ENCODE measurements at places on chromosomes 3 and 15. TPM values are rescaled to one million over a fixed set of nuclear protein-coding genes. Genes with fewer than 3 reads are reported as not detected.

- no peak for DNase-seq
- H3K36me3 ChIP-seq, result no peaks in the 10 kb centered on the region
- H3K27me3 ChIP-seq, result 0 out of 2 replicates have a peak, but pooled peaks cover 4% of the 10 kb centered on the region
- H3K4me3 ChIP-seq, result no peak overlapping the region
- H3K27ac ChIP-seq, result no peak overlapping the region
- H3K4me1 ChIP-seq, result no peaks in the 10 kb centered on the region
These were observed 161.8 kb upstream of the BFSP2 start for GRCh38 chr3:133238015-133238414.

GRCh38 chr3:135645541-135645940 lies 320.0 kb upstream of the PPP2R3A start:
- no peaks in the 10 kb centered on the region for H3K27me3 ChIP-seq
- H3K4me1 ChIP-seq, result no peaks in the 10 kb centered on the region
- DNase-seq, result no peak
- no peak overlapping the region for H3K27ac ChIP-seq

DNA sequence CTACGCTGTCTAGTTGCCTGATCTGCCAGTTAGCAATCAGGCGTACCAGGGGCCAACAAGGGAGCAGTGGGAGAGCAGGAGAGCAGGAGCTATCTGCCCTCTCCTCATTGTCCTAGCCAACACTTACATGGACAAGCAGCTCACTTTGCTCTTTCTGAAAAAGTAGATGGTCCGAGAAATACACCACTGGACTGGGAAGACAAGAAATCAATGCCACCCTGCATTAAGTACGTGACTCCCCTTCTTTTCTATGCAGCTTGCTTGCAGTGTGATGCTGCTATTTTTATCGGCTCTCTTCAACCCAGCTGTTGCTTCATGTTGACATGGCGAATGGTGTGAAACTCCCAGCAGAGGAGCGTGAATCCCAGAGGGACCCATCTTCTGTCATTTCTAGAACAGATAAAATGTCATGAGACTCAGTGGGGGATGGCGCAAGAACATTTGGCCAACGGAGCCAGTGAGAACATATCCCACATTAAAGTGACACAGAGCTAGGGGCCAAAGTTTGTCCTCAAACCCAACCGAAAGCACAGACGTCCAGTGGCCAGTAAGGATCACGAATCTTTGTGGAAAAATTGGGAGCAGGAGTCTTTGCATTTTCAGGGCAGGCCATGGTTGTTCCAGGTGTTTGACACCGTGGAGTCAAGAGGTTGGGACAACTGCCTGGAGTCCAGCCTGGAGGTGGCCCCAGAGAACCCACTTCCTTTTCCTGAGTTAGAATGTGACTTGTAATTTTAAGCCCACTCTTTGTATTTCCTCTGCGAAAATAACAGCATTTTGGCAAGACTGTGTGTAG lies 53.7 kb upstream of the MEF2A start:
- H3K4me1 ChIP-seq, result no peaks in the 10 kb centered on the region
- H3K4me3 ChIP-seq, result no peak overlapping the region
- no peaks in the 10 kb centered on the region for H3K27me3 ChIP-seq

ZNF620 gene
- total RNA-seq, result 4.7 TPM

BLOC1S6 gene
- total RNA-seq, result 22.7 TPM

DNA sequence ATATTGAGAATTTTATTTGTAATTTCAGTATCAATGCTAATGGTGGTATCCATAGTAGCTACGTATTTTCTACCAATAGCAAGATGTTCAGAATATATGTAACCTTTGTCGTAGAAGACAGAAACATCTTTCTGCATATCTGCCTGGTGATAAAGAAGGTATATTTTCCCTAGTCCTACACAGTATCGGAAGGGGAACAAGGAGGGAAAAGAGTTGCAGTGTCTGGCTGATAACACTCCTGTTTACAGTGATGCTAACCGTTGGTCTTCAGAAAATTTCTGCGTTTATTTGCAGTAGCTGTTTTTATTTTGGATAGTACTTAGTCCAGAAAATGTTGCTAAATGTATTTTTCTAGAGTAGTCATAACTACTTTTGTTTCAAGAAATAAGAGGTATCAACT lies 25.2 kb downstream of the TSC22D2 start:
- H3K4me1 ChIP-seq, result peaks cover 17% of the 10 kb centered on the region
- DNase-seq, result no peak
- peaks cover 35% of the 10 kb centered on the region for H3K36me3 ChIP-seq
- no peak overlapping the region for H3K27ac ChIP-seq
- H3K4me3 ChIP-seq, result no peak overlapping the region

DNA sequence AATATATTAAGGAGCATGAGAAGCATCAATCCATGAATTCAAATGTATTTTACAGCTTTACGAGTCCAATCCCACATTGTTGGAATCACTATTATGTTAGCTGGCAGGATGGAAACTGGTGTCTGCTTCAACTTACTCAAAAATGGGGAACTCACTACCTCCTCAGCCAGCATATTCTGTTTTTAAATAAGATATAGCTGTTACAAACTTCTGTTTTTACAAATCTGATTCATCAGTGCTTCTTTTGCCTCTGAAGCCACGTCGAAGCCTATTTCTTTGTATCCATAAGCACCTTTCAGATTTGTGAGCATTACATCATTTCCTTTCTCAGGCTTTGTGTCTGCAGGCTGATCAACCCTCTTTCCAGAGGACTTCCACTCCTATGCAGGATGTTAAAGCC lies 105.9 kb downstream of the TPRG1 start:
- DNase-seq, result no peak
- 0 out of 2 replicates have a peak, but pooled peaks cover 6% of the 10 kb centered on the region for H3K4me1 ChIP-seq
- no peak overlapping the region for H3K4me3 ChIP-seq
- H3K36me3 ChIP-seq, result no peaks in the 10 kb centered on the region
- no peaks in the 10 kb centered on the region for H3K27me3 ChIP-seq

FSIP1 gene
- total RNA-seq, result 0.63 TPM

GOLGA8G gene
- not detected for total RNA-seq

DNA sequence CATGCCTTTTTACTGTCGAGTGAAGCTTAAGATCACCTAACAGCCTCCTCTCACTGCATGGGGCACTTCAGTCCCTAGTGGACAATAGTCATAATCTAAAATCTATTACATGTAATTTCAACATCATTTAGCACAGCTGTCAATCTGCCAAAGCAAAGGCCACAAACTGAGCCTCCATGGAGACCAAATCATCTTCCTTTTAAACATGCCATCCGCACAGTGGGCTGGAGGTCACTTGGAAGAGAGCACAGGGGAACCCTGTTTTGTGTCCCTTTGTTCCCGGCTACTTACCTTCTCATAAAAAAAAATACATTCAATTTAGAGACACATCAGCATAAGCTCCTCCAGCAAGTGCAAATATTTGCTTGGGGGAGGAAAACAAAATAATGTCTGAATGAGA lies 167.3 kb downstream of the SQOR start:
- no peaks in the 10 kb centered on the region for H3K36me3 ChIP-seq
- DNase-seq, result no peak
- H3K27ac ChIP-seq, result no peak overlapping the region
- no peaks in the 10 kb centered on the region for H3K4me1 ChIP-seq
- H3K27me3 ChIP-seq, result no peaks in the 10 kb centered on the region

ZDHHC23 gene
- total RNA-seq, result 20.9 TPM

UMPS gene
- total RNA-seq, result 35.6 TPM

TRAK1 gene
- 46.8 TPM for total RNA-seq

DNA sequence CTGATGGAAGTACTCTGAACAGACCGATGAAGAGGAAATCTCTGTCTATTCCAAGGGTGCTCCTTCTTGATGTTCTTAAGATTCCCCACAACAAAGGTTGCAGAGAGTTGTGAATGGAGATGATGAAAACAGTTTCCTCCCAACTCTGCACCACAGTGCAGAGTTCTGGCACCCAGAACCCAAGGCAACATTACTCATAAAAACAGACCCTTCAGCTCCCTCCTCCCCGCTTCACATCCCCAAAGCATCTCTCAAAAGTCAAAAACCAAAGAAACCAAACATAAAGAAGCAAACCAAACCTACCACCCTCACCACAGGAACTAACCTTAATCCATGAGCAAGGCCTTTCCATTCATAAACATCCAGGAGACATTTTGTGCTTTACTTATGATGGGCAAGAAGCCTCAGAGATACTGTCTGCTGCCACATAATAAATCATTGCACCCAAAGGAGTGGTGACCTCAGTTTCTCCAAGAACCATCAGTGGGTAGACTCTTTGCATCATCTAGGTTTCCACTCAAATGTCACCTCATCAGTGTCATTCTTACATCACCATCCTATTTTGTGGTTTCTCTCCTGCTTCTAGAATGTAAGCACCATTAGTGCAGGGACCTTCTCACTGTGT lies 13.2 kb downstream of the PCOLCE2 start:
- no peak overlapping the region for H3K4me3 ChIP-seq
- H3K27ac ChIP-seq, result no peak overlapping the region
- DNase-seq, result no peak

HAUS2 gene
- total RNA-seq, result 17.7 TPM

DNA sequence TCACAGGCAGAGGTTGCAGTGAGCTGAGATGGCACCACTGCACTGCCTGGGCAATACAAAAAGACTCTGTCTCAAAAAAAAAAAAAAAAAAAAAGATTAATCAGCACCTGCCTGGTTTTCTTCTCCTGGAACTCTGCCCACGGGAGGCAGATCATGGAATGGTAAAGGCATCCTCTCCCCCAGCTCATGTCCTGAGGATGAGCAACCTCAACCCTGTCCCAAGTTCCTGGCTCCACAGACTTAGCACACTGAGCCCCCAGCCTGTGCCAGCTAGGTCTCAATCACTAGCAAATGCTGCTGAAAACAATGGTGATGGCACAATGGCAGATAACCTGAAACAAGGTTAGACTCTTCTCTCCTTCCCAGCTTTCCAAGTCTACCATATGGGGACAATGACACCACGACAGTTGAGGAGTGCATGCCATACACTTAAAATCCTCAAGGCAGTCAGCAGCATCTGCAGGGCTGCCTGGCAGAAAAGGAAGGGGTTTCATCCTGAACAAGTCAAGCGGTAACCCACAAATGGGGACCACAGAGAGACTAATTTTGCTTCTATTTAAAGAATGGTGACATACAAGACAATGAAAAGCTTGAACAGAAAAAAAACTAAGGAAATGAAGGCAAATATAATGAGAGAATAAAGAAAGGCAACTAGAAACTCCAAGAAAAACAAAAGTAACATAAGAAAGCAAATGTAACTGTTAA lies 4.8 kb downstream of the CLN6 start:
- no peak for DNase-seq
- 0 out of 2 replicates have a peak, but pooled peaks cover 9% of the 10 kb centered on the region for H3K4me1 ChIP-seq
- no peaks in the 10 kb centered on the region for H3K27me3 ChIP-seq
- no peak overlapping the region for H3K4me3 ChIP-seq
- no peaks in the 10 kb centered on the region for H3K36me3 ChIP-seq

DNA sequence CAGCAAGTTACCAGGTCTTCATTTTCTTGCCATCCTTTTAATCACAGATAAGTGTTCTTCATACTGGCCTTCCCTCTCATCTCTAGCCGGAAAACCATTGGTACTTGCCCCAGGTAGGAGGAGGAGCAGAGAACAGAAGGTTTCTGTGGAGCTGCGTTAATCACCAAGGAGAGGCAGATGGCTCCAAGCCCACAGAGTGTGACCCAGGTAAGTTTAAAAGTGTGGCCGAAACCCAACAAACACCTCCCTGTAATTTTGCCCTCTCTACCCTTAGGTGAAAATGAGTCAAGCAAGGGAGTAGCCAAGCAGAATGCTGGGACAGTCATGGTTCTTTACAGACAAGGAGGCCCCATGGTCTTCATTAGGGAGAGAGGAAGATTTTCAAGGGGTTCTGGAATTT lies 37.3 kb downstream of the NFKBIZ start:
- DNase-seq, result no peak
- H3K27me3 ChIP-seq, result no peaks in the 10 kb centered on the region
- H3K4me3 ChIP-seq, result no peak overlapping the region
- no peaks in the 10 kb centered on the region for H3K36me3 ChIP-seq
- H3K4me1 ChIP-seq, result no peaks in the 10 kb centered on the region

- no peak overlapping the region for H3K27ac ChIP-seq
- no peak overlapping the region for H3K4me3 ChIP-seq
- no peaks in the 10 kb centered on the region for H3K27me3 ChIP-seq
- peaks cover 3% of the 10 kb centered on the region for H3K4me1 ChIP-seq
These were observed 76.3 kb upstream of the LIPC start for GRCh38 chr15:58355382-58355971.

DNA sequence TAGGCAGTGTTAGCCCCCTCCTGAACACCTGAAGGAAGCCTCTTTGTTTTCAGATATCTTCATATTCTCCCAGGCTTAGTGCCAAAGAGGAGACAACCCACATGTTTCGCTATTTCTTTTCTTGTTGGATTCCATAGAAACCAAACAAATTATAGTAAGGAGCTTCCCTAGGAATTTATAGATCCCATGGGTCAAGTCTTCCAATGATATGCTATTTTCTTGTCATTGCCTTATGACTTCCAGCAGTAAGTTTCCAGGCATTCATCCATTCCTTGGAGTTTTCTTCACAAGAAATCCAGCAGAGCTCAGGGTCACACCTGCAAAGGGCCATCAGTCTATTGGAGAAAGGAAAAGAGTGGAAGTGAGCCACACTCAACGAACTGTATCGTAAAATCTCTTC lies 9.9 kb upstream of the KCNMB2 start:
- no peaks in the 10 kb centered on the region for H3K36me3 ChIP-seq
- H3K27ac ChIP-seq, result no peak overlapping the region
- DNase-seq, result no peak
- H3K4me1 ChIP-seq, result no peaks in the 10 kb centered on the region
- no peaks in the 10 kb centered on the region for H3K27me3 ChIP-seq

ITPKA gene
- total RNA-seq, result 5.3 TPM

WNT5A gene
- 146 TPM for total RNA-seq

DNA sequence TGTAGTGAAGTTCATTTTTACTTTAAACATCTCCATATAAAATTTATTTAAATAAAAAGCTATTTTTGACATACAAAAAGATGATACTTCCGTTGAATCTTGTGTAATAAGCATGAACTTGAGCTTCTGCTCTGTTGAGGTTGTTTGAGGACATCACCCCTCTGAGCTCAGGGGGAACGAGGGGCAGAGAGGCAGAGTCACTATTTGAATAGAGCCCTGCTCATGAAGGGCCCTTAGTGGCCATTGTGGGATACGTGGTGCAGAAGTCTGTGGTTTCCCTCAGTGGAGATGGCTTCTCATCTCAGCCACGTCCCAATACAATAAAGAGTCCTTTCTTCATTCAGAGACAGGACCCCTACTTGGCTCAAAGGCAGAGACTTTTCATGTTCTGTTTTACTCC lies 10.6 kb downstream of the CEMIP start:
- no peaks in the 10 kb centered on the region for H3K27me3 ChIP-seq
- peaks cover 6% of the 10 kb centered on the region for H3K4me1 ChIP-seq
- no peak overlapping the region for H3K4me3 ChIP-seq
- peaks cover 16% of the 10 kb centered on the region for H3K36me3 ChIP-seq
- no peak for DNase-seq

- H3K36me3 ChIP-seq, result no peaks in the 10 kb centered on the region
- no peak overlapping the region for H3K4me3 ChIP-seq
- DNase-seq, result no peak
- H3K27ac ChIP-seq, result no peak overlapping the region
- no peaks in the 10 kb centered on the region for H3K27me3 ChIP-seq
These were observed 38.6 kb downstream of the ZBTB11 start for GRCh38 chr3:101638261-101638745.

GRCh38 chr15:81491414-81492096 lies 117.5 kb upstream of the TMC3 start:
- H3K36me3 ChIP-seq, result no peaks in the 10 kb centered on the region
- H3K4me3 ChIP-seq, result no peak overlapping the region
- peaks cover 18% of the 10 kb centered on the region for H3K27me3 ChIP-seq
- H3K27ac ChIP-seq, result no peak overlapping the region
- no peak for DNase-seq

RASGRF1 gene
- 6.0 TPM for total RNA-seq

- DNase-seq, result no peak
- no peak overlapping the region for H3K27ac ChIP-seq
- H3K4me3 ChIP-seq, result no peak overlapping the region
- H3K36me3 ChIP-seq, result no peaks in the 10 kb centered on the region
- H3K27me3 ChIP-seq, result peaks cover 10% of the 10 kb centered on the region
These were observed 45.8 kb downstream of the SPSB4 start for GRCh38 chr3:141096981-141097380.

SEMA3G gene
- 1.4 TPM for total RNA-seq

PLA2G4D gene
- 1.4 TPM for total RNA-seq

Measured in PC-9 (cell line).